GM13977 (cell line): ENCODE measurements at places on chromosomes 16 and 17.

GRCh38 chr16:47644661-47645060, 183.5 kb downstream of the PHKB start:
- no peak for DNase-seq

DNA sequence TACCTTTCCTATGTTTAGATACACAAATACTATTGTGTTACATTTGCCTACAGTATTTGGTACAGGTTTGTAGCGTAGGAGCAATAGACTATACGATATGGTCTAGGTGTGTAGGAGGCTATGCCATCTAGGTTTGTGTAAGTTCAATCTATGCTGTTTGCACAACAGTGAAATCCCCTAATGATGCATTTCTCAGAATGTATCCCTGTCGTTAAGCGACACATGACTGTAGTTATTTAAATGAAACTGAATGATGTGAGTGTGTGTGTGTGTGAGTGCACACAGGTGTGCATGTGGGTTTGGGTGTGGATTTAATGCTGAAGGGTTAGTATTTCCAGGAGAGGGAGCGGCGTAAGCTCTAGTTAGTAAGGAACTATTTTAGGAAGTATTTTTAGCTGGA, 34.6 kb upstream of the SMIM36 start:
- DNase-seq: no peak

DNA sequence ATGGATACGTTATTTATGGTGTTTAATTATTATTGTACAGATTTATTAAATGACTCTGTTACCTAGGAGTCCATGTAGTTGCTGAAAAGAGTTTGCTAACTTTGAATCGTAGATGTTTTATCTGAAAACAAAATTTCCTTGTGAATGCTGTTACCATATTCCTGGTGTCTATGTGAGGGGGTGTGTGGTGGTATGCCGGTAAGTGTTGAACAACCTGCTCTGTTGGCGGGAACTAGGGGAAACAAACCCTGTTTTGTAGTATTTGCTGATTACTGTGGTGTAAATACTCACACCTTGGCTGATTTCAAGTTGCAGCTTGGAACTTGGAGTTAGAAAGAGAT, 386.4 kb downstream of the WWOX start:
- DNase-seq: no peak

DNA sequence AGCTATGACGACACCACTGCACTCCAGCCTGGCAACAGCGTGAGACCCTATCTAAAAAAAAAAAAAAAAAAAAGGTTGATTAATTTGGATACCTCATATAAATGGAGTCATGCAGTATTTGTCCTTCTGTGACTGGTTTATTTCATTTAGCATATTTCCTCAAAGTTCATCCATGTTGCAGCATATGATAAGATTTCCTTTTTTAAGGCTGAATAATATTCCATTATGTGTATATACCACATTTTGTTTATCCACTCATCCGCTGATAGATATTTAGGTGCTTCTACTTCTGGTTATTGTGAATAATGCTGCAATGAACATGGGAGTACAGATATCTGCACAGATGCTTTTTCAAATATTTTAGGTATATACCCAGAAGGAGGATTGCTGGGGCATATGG, 43.3 kb upstream of the TMC5 start:
- DNase-seq: no peak
